ENCODE measurements at places on chromosomes 1 and 21.
A peak's percentile ranks its signal among the peaks of the same experiment; 100 is the strongest.

GRCh38 chr1:81808760-81809159 is 8.0 kb downstream of the ADGRL2 start:
- peak; percentile 52 for DNase-seq

- DNase-seq: no peak
Observed at GRCh38 chr1:91529856-91530255, 29.2 kb downstream of the CDC7 start.

DNA sequence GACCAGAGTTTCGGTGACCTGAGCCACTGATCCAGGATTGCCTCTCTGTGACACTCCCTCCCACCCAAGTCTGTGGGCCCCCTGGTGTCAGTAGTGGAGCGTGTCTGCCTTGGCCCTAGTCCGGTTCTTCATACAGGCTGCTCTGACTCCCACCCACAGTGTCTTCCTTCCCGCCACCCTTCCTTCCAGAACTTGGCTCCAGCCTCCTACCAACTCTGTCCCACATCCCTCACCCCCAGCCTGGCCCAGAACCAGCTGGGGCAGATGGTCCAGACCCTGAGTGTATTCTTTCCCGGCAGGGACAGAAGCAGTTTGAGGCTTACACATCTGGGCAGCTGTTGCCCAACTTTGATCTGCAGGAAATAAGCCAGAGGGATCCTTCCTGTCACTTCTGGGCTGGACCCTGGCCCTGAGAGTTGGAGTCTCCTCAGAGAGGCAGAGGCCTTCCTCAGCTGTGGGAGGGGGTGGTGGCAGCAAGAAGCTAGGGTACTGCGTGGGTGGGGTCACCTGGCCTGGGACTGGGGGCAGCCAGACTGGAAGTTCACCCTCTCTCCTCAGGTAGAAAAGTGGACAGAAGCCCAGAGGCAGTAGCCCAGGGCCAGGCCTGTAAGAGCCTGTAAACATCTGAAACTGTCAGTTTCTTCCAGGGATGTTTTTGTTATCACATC is 43.1 kb upstream of the EPS8L3 start:
- no peak for DNase-seq

GRCh38 chr1:18411820-18412641 is 68.7 kb upstream of the KLHDC7A start:
- no peak for DNase-seq

- DNase-seq: no peak
Observed at GRCh38 chr1:61182480-61182879, 100.1 kb downstream of the NFIA start.

DNA sequence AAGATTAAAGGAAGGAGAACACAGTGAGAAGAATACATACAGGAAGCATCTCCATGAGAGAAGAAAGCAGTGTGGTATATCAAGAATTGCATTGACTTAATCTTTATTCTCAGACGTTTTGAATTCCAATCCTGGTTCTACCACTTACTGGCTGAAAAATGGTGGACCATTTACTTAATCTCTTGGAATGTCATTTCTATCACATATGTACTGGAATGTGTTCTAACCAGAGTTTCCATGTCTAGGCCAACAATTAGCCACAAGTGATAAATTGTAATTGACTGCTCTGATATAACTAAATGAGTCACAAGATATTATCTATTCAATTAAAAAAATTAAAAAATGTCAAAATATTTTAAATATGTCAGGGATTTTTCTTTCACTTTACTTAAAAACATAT is 626.1 kb downstream of the PTPRC start:
- DNase-seq: no peak

DNA sequence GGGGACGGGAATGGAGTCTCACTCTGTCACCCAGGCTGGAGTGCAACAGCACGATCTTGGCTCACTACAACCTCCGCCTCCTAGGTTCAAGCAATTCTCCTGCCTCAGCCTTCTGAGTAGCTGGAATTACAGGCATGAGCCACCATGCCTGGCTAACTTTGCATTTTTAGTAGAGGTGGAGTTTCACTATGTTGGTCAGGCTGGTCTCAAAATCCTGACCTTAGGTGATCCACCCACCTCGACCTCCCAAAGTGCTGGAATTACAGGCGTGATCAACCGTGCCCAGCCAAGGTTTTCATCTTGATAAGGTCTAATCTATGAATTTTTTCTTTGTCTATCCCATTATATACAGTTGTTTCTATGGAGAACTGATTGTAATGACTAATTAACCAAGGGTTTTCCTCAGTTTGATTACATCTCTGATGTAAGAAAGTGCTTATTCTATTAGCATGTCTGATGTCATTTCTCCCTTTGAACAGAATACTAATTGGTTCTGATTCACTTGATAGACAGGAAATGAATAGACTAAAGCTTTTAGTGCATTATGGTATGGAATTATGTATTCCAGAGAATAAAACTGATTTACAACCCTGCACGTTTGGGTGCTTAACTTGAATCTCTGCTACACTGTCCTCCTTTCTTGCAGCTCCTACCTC is 11.9 kb downstream of the PACC1 start:
- DNase-seq: no peak

GRCh38 chr21:17003763-17004373 is 509.0 kb upstream of the CXADR start:
- no peak for DNase-seq

DNA sequence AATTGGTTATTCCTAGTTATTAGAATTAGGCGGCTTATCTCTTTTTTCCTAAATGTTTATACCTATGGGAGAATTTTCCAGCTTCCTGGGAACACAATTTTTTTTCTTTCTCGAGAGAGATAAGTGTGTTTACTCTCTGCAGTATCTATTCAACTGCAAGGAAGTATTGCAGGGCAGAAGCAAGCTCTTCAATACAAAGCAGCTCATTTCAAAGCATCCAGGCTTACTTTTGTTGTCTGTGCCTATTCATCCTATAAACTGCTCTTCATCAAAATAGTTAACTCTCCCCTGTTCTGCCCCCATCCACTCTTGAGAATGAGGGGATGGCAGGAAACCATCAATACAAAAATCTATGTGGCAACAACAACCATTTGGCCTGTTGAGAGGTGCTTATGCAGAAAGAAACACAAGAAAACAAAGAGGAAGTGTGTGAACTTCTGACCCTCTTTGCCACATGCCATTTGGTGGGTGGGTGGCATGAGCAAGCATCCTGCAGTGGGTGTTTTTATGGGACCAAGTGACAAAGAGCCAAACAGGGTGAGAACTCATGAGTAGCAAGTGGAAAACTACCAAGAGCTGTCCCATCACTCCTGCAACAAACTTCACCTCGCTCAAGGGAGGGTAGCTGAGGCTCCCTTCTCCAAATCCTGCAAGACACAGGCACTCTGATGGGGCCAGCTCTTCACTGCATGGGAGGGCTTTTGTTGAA is 50.6 kb upstream of the MRPS6 start:
- no peak for DNase-seq

DNA sequence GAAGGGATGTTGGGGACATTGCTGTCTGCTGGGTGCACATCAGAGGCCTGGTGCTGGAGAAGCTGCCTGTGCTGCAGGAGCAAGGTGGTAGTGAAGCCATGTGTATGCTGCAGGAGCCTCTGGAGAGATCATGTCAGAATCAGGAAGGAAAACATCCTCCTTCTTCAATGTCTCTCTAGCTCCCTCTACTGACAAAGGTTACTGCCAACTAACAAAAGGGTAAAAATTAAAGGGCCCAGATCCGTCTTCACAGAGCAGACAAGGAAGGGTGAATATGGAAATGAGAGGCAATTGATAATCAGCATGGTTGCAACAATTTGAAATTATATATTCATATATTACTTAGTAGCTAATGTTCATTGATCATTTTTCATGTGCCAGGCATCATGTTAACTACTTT is 32.2 kb downstream of the FAM177B start:
- peak; percentile 56 for DNase-seq

GRCh38 chr1:219174460-219175211 is 958 bp downstream of the LYPLAL1 start:
- DNase-seq: peak; percentile 38

DNA sequence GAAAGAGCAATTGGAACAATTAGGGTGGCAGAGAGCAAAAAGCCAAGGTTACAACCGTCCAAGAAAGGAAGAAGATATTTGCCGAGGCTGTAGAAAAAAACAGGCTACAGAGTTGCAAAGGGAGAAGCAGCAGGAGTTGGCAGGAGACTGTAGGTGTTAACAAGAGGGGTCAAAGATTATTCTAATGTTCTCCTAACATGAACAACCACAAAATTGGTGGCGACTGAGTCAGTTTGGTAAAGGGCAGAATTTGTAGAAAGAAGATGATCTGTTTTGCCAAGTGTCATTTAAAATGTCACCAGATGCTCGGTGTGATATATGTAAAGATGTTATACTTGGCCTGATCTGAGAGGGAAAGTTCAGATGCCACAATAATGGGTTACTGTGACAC is 401 bp upstream of the PRUNE1 start:
- peak; percentile 26 for DNase-seq

GRCh38 chr1:228429007-228429406 is 12.3 kb upstream of the TRIM17 start:
- DNase-seq: no peak

DNA sequence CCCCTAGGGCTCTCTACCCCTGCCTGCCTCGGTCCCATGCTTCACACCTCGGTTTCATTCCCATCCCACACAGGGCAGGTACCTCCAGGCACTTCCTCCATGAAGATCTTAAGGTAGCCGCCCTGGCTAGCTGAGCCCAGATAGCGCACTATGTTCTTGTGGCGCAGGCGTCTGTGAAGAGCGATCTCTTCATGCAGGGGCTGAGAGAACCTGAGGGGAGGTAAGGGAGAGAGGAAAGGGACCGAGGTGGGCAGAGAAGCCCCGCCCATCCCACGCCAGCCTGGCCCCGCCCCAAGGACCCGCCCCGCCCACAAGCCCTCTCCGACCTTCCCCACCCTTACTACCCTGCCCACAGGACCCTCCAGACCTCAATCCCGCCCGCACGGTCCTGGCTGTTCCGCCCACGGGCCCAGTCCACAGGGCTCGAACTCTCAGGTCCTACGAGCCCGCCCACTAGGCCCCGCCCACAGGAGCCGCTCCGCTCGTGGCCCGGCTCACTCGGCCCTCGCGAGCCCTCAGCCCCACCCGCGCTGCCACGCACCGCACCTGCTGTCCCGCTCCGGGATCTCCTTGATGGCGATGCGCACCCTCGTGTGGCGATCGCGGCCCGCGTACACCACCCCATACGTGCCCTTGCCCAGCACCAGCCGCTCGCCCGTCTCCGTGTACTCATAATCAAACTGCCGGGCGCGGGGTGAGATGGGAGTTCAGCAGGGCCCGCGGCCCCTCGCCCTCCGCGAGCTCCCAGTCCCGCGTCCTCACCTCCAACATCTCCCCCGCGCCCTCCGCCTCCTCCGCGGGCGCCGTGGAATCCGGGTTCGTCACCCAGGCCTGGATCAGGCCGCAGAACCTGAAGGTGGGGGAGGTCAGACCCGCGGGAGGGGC is 6.4 kb downstream of the MAP3K6 start:
- DNase-seq: peak; percentile 72

GRCh38 chr1:110538921-110539320 is 19.9 kb upstream of the KCNA10 start:
- no peak for DNase-seq

GRCh38 chr21:16579538-16579937 is 849.8 kb downstream of the USP25 start:
- DNase-seq: no peak

DNA sequence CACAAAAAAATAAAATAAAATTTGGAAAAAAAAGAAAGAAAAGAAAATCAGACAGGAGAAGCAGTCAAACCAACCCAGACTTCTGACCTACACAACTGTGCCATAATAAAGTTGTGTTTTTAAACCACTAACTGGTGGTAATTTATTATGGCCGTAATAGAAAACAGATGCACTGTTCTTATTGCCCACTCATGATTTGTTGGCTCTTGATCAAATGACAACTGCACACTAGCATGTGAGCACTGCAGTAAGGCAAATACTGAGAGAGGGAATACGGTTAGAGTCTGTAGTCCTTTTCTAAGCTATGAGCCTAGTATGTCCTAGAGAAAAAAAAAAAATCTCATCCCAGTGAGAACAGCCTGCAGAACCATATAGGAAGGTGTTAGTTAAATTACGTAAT is 61.2 kb upstream of the TNR start:
- DNase-seq: no peak

- no peak for DNase-seq
Observed at GRCh38 chr1:189752461-189752995, 725.1 kb downstream of the BRINP3 start.

GRCh38 chr1:100988121-100988520 is 37.5 kb downstream of the DPH5 start:
- DNase-seq: no peak

GRCh38 chr21:42570841-42571387 is 57.3 kb downstream of the SLC37A1 start:
- peak; percentile 36 for DNase-seq

GRCh38 chr1:234229581-234230387 is 143.5 kb upstream of the COA6 start:
- no peak for DNase-seq

- peak; percentile 19 for DNase-seq
Observed at GRCh38 chr1:67898033-67898726, 64.9 kb upstream of the GNG12 start.

- DNase-seq: peak; percentile 5
Observed at GRCh38 chr1:14968251-14968851, 185.2 kb upstream of the TMEM51 start.

GRCh38 chr21:44442266-44443125 is 12.8 kb upstream of the LRRC3 start:
- DNase-seq: no peak

DNA sequence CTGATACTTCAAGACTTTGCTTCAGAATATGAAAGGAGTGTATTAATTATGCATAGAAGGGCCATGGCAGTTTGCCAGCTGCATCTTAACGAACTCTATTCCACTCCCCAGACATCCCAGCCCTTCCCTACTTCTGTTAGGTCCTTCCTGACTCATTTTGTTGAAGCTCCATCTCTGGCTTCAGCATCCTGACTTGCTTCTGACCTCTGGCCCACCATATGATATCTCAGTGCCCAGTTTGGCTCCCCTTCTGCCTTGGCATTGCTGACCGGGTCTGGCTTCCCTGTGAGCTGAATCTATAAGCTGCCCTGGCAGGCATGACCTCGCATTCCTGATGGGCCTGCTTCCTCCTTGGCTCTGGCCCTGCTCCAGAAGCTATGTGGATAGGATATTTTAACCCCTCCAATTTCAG is 27.6 kb upstream of the ARHGAP29 start:
- DNase-seq: no peak

DNA sequence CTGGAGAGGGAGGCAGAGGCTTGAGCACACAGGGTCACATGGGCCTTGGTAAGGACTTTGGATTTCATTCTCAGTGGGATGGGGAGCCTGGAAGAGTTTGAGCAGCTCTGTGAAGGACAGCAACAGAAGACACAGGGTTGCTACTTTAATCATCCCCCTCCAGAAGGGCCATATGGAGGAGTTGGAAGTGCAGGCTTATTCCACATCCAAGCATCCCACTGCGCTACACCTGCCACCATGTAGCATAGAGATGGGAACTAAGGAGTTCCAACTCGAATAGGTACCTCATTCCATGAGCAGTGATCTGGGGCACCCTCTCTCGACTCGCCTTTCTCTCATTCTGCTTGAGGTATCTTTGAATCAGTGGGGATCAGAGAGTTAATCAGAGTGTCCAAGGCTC is 54.0 kb upstream of the CTTNBP2NL start:
- DNase-seq: no peak

DNA sequence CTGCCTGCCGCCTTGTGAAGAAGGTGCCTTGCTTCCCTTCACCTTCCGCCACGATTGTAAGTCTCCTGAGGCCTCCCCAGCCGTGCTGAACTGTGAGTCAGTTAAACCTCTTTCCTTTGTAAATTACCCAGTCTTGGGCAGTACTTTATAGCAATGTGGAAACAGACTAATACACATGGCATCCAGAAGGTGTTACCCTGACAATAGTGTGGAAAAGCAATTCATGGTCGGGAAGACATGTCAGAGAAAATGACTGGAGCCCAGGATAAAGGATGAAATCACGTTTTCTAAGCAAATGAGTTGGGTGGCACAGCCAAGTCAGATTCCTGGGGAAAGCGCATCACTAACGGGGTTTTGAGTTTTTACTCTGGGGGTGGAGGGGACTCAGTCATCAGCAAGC is 76.4 kb downstream of the HLCS start:
- no peak for DNase-seq

Data from GM23338 (cell line).